ENCODE measurements at places on chromosomes 13 and 19. TPM values are rescaled to one million over a fixed set of nuclear protein-coding genes. Genes with fewer than 3 reads are reported as not detected.

DNA sequence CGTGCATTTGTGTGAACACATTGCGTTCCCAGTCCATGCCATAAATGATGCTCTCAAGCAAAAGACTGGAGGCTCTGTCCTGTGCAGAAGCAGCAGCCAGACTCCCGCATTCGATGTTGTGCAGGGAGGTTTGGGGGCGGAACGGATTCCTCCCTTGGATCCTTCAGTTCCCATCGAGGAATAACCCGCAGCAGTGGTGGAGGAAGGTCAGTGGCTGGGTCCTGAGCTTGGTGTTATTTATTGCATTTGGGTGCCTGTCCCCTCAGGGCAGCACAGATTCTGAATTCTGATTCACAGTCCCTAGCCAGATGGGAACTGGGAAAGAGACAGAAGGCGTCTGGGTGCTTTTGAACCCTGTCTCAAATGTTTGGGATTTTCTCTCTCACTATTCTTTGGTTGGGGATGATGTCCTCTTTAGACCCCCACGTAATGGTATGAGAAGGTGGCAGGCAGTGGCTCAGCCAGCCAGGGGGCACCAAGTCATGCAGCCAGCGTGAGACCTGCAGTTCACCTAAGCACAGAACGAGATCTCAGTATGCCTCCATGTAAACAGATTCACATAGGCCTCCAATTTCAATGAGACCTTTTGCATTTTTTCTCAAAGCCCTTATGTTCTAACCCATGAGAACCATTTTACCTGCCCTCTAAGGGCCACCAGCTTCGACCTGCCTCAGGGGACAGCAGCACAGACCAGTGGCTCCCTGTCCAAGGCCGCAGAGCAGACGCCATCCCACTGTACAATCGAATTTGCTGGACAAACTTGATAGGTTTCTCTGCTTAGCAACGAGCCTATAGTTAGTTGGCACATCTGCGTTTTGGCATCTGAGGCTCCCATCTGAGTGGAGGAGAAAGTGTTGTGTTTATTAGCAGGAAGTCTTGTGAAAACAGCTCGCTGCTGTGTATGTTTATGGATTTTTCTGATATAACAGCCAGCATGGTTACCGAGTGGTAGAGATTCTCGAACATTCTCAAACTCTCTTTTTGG is 17.8 kb downstream of the KCTD15 start:
- H3K4me1 ChIP-seq, result peaks cover 24% of the 10 kb centered on the region
- DNase-seq, result peak; percentile 29
- peaks cover 17% of the 10 kb centered on the region for H3K36me3 ChIP-seq
- H3K4me3 ChIP-seq, result no peak overlapping the region
- H3K27me3 ChIP-seq, result no peaks in the 10 kb centered on the region
- no peak overlapping the region for H3K27ac ChIP-seq

DNA sequence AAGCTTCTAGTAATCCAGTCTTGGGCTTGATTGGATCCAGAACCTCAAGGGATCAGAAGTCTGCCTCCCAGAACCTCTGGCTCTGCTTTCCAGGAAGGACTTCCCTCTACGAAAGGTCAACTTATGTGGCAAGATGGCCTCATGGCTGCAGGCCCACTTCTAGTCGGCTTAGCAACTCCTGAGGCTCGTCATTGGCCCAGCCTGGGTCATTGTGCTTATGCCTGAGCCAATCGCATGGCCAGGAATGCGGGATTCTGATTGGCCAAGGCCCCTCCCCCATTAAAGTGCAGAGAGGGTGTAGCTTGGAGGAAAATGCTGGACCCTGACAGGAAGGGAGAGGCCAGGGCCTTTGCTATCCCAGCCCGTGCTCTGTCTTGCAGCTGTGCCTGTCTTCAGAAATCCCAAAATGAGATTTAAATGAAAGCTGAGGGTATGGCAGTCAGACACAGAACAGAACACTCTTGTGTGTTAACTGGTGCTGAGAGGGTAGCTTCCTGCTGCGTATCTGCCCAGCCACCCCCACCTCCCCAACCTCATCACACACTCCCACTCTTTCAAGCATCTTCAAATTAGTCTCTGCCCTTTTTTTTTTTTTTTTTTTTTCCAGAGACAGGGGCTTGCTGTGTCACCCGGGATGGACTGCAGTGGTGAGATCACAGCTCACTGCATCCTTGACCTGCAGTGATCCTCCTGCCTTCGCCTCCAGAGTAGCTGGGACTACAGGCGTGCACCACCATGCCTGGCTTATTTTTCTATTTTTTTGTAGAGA is 5.5 kb upstream of the CCNE1 start:
- H3K27ac ChIP-seq, result no peak overlapping the region
- H3K27me3 ChIP-seq, result no peaks in the 10 kb centered on the region
- peak; percentile 50 for DNase-seq
- H3K36me3 ChIP-seq, result no peaks in the 10 kb centered on the region

- no peaks in the 10 kb centered on the region for H3K4me1 ChIP-seq
- H3K27ac ChIP-seq, result no peak overlapping the region
- H3K36me3 ChIP-seq, result no peaks in the 10 kb centered on the region
- H3K27me3 ChIP-seq, result no peaks in the 10 kb centered on the region
- no peak for DNase-seq
Measured at GRCh38 chr13:90187478-90188350, 1159.8 kb upstream of the MIR17HG start.

GRCh38 chr19:7394731-7395359 is 46.1 kb downstream of the ARHGEF18 start:
- DNase-seq, result no peak
- peak overlapping the region; percentile 81 for H3K27ac ChIP-seq
- peaks cover 41% of the 10 kb centered on the region for H3K4me1 ChIP-seq
- no peaks in the 10 kb centered on the region for H3K36me3 ChIP-seq
- peak overlapping the region; percentile 90 for H3K4me3 ChIP-seq

DNA sequence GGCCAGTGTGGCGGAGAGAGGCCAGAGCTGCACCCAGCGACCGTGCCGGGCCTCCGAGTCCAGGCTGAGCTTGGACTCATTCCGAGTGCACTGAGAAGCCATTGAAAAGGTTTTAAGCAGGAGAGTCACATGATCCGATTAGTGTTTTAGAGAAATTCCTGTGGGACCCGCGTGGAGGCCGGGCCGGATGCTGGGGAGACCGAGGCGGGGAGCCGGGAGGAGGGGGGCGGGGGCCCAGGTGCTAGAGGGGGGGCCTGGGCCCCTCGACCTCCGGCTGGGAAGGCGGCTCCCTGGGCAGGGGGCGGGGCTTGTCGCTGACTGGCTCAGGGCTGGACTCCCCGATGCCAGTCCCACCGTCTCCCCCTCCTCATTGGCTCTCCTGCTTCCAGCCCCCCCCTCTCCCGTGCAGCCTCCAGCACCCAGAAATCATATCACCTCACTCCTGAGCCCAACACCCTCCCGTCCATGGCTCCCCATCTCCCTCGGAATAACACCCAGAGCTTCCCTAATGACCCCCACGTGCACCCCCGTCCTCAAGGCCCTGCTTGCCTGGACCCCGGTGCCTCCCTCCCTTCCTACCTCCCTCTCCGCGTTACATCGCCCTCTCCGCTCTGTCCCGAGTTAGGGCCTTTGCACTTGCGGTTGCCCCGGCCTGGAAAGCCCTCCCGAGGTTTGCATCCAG is 5.2 kb upstream of the ZNF579 start:
- peak overlapping the region; percentile 95 for H3K27ac ChIP-seq
- H3K4me1 ChIP-seq, result peaks cover 37% of the 10 kb centered on the region
- H3K27me3 ChIP-seq, result no peaks in the 10 kb centered on the region
- peak overlapping the region; percentile 74 for H3K4me3 ChIP-seq

DNA sequence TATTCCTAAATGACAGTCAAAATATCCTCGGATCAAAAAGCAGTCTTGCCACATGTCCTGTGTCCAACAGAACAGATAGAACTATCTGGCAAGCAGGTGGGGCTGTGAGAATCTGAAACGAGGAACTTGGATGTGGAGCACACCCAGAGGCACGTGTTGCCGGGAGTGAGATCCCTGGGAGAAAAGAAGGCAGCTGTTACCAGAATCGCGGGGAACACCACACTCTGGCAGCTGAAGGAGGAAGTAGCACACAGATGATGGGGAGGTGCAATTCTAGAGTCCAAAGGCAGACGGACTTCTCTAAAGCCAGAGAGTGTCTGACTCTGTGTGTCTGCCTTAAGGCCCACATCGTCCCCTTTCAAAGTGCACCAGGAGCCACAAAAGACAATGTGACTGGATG is 22.3 kb downstream of the SLC7A1 start:
- H3K4me1 ChIP-seq, result peaks cover 70% of the 10 kb centered on the region
- no peak overlapping the region for H3K4me3 ChIP-seq
- peak overlapping the region; percentile 68 for H3K27ac ChIP-seq
- DNase-seq, result no peak
- no peaks in the 10 kb centered on the region for H3K36me3 ChIP-seq

- H3K36me3 ChIP-seq, result no peaks in the 10 kb centered on the region
- no peak overlapping the region for H3K27ac ChIP-seq
- H3K4me1 ChIP-seq, result no peaks in the 10 kb centered on the region
- H3K27me3 ChIP-seq, result peaks cover 9% of the 10 kb centered on the region
Measured at GRCh38 chr19:48053856-48054255, 10.0 kb upstream of the CABP5 start.

- H3K4me1 ChIP-seq, result peaks cover 6% of the 10 kb centered on the region
Measured at GRCh38 chr13:77919246-77919920, 752 bp upstream of the EDNRB start.

DNA sequence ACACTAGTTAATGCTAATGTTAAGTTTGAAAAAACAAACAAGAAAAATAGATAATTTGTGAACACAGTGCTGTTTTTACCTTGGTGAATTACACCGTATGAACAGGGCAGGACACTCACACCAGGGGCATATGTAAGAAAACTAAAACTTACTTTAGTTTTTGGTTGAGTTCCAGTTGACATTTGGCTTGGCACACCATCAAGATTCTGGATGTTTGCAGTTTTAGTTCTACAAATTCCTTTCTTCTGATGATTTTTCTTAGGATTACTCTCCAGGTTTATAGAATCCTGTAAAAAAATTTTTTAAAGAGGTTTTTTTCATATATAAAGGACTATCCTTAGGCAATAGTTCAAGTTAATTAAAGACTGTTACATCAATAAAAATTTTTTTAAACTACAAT is 238.5 kb upstream of the STARD13 start:
- no peaks in the 10 kb centered on the region for H3K27me3 ChIP-seq
- H3K36me3 ChIP-seq, result no peaks in the 10 kb centered on the region
- H3K27ac ChIP-seq, result no peak overlapping the region
- peaks cover 64% of the 10 kb centered on the region for H3K4me1 ChIP-seq

GRCh38 chr19:1226522-1227303 is 11.1 kb downstream of the CBARP start:
- no peaks in the 10 kb centered on the region for H3K27me3 ChIP-seq
- H3K4me3 ChIP-seq, result no peak overlapping the region
- no peak overlapping the region for H3K27ac ChIP-seq
- DNase-seq, result no peak

GRCh38 chr13:90120026-90120425 is 1227.5 kb upstream of the MIR17HG start:
- no peak overlapping the region for H3K4me3 ChIP-seq

DNA sequence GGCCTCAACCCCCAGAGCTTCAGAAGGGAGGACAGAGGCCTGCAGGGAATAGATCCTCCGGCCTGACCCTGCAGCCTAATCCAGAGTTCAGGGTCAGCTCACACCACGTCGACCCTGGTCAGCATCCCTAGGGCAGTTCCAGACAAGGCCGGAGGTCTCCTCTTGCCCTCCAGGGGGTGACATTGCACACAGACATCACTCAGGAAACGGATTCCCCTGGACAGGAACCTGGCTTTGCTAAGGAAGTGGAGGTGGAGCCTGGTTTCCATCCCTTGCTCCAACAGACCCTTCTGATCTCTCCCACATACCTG is 969 bp upstream of the CEACAM5 start:
- H3K27ac ChIP-seq, result no peak overlapping the region
- no peak for DNase-seq
- H3K36me3 ChIP-seq, result no peaks in the 10 kb centered on the region
- no peak overlapping the region for H3K4me3 ChIP-seq
- H3K27me3 ChIP-seq, result peaks cover 14% of the 10 kb centered on the region
- H3K4me1 ChIP-seq, result no peaks in the 10 kb centered on the region

- H3K27me3 ChIP-seq, result no peaks in the 10 kb centered on the region
- no peak for DNase-seq
- H3K27ac ChIP-seq, result no peak overlapping the region
- H3K36me3 ChIP-seq, result peaks cover 21% of the 10 kb centered on the region
Measured at GRCh38 chr13:48334534-48335127, 31.1 kb downstream of the RB1 start.

- no peaks in the 10 kb centered on the region for H3K36me3 ChIP-seq
- peaks cover 66% of the 10 kb centered on the region for H3K27me3 ChIP-seq
- no peak for DNase-seq
- peaks cover 27% of the 10 kb centered on the region for H3K4me1 ChIP-seq
- peak within 1 kb of the TSS; percentile 57 for H3K27ac ChIP-seq
Measured at GRCh38 chr13:71867131-71867814, at the start of gene DACH1. Gene DACH1, minus strand, starts transcription at chr13:71867204.

The TICAM1 gene
- total RNA-seq, result 12.3 TPM

The VSTM2B gene
- not detected for total RNA-seq

The GPR18 gene
- total RNA-seq, result not detected

The EPS8L1 gene
- 6.8 TPM for total RNA-seq

The PSG11 gene
- total RNA-seq, result not detected
